ENCODE measurements at places on chromosomes 4 and X.

DNA sequence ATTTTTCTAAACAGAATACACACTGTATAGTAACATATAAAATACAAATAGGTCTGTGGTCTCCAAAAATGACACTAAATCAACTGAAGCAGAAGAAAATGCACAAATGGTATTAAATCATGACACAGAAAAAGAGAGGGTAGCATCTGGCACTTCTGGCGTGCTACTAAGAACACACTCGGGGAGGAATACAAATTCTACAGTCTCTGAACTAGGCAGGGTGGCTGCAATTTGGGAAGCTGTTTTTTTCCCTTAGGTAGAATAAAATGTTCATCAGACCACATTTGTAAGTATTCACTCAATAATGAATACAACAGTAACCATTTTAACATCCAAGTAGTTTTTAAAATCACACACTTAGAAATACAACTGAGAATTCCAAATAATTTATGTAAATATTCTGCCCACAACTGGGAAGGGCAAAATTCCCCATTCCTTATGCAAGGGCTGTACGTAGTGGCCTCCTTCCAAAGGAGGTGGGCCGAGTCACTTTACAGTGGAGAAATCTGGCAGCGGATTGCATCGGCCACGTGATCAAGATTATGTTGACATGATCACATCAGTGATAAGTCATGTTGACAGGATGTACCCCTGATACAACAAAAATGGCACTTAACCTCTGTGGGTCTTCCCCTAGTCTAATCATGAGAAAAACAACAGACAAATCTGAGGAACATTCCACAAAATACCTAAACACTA, 101.1 kb downstream of the TSPAN5 start:
- DNase-seq: peak; percentile 80

DNA sequence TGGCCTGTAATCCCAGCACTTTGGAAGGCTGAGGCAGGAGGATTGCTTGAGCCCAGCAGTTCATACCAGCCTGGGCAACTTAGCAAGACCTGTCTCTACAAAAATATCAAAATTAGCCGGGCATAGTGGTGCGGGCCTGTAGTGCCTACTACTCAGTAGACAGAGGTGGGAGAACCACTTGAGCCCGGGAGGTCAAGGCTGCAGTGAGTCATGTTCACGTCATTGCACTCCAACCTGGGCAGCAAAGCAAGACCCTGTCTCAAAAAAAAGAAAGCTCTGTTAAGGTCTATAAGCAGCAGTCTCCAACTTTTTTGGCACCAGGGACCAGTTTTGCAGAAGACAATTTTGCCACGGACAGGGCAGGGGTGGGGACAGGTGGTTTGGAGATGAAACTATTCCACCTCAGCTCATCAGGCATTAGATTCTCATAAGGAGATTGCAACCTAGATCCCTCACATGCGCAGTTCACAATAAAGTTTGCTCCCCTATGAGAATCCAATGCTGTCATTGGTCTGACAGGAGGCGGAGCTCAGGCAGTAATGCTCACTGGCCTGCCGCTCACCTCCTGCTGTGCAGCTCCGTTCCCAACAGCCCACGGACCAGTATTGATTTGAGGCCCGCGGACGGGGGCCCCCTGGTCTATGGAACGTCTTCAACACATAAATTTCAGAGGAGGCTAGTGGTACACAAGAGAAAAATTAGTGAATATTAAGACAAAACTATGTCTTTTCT, 67.9 kb downstream of the KLHL8 start:
- no peak for DNase-seq

GRCh38 chrX:9171841-9172463, 138.0 kb upstream of the FAM9B start:
- peak; percentile 78 for DNase-seq

DNA sequence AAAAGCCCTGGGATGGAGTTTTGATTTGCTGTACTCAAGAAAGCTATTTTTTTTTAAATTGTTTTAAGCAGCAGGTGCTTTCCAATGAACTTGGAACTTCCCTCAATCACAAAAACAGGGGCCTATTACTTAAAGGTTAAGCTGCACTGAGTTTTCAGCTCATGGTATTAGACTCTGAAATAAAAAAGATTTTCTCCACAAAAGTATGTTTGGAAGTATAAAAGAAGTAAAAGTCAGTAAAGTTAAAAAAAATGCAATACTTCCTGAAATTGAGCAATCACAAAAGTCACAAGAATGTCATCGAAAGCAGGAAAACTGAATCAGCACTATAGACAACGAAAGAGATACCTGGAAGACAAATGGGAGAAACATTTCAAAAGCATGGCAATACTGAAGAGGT, 38.9 kb upstream of the PLAC8 start:
- no peak for DNase-seq

DNA sequence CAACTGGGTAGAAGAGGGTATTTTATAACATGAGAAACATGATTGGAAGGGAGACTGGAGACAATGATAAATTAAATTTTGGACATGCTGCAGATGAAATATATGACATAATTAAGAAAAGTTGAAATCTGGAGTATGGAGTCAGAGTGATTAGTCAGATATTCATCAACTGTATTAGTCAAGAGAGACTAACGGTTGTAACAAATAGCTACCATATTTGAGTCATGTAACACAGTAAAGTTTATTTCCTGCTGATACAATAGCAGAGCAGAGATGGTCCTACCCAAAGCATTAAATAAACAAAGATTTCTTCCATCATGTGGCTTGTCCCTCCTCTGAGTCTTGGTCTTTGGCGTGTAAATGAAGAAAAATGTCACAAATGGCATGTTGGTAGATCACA, 321.3 kb downstream of the GALNTL6 start:
- DNase-seq: peak; percentile 66

- DNase-seq: peak; percentile 85
These were observed 127.1 kb upstream of the SLC4A4 start for GRCh38 chr4:71211748-71212147.

GRCh38 chr4:16082426-16083240, 1.2 kb downstream of the PROM1 start:
- peak; percentile 22 for DNase-seq

DNA sequence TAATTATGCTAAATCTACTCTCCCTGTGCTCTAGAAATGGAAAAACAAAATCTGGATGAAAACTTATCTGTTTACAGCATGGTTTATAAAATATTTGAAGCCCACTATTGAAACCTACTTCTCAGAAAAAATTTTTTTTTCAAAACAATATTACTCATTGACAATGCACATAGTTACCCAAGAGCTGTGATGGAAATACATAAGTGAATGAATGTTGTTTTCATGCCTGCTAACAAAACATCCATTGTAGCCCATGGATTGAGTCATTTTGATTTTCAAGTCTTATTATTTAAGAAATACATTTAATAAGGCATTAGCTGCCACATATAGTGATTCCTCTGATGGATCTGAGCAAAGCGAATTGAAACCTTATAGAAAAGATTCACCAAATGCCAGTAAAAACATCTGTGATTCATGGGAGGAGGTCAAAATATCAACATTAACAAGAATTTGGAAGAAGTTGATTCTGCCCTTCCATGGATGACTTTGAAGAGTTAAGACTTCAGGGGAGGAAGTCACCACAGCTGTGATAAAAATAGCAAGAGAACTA, 144.7 kb upstream of the HHIP start:
- no peak for DNase-seq

GRCh38 chr4:3484057-3484973, 21.2 kb downstream of the DOK7 start:
- DNase-seq: no peak

- peak; percentile 73 for DNase-seq
These were observed 909 bp upstream of the SLAIN2 start for GRCh38 chr4:48340276-48340964.

DNA sequence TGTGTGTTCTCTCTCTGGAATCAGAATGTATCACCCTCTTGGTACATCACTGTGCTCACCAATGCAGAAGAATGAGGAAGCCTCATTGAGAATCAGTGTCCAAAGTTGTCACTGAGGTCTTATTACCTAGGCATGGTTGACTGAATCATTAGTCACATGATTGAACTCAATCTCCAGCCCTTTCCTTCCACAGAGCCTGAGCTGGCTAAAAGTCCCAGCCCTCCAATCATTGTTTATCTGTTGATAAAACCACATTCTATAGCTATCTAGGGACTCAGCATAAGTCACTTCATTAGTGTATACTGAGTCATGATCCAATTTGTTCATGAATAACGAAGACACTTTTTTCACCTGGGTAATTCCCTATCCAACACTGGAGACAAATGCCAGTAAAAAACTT, 396.8 kb downstream of the TRAM1L1 start:
- no peak for DNase-seq

DNA sequence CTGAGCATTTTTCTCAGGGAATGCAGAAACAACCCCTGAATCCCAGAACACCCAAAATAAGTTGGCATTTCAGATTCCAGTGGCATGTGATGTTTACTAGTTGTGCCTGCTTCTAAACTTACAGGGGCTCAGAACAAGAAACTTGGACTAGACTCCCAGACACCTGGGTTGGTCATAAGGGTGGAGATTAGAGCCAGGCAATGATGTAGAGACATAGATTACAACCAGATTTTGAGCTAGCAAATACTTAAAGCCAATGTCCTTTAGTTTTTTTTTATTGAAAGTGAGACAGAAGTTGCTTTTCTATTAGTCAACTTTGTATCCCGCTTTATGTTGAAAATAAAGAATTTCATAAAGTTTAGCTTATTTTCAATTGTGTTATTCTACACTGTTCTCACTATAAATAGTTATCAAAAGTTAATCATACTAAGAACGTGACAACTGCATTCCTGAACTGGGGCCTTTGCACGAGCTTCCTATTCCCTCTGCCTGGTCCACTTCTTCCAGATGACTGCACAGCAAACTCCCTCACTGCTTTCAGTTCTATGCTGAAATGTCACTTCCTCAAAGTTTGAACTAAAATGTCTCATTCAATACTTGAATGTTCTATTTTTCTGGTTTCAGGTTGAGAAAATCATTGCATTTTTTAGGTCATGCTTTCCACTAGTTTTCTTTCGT, 224.7 kb upstream of the PPP1R2C start:
- DNase-seq: no peak

GRCh38 chr4:152149745-152150144, 386.1 kb downstream of the FBXW7 start:
- DNase-seq: no peak

GRCh38 chr4:101787701-101788316, 2.7 kb upstream of the BANK1 start:
- DNase-seq: no peak

GRCh38 chr4:185839770-185840169, 27.8 kb upstream of the SORBS2 start:
- DNase-seq: peak; percentile 28

DNA sequence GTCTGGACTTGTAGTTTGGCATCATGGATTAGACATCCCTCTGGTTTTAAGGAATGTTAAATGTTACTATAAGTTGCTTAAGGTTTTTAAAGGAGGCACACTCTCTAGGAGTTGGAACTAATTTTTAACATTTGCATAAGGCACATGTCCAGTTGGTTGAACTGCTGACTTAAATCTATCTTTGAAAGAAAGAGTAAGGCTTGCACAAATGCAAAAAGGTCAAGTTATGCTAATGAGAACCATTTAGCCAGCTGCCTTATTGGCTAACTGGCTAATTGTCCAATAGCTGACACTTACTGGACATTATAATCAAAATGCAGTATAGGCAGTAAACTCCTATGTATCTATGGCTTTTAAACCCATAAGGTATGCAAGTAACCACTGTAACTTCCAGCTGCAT, 206.1 kb upstream of the TTC29 start:
- DNase-seq: no peak

DNA sequence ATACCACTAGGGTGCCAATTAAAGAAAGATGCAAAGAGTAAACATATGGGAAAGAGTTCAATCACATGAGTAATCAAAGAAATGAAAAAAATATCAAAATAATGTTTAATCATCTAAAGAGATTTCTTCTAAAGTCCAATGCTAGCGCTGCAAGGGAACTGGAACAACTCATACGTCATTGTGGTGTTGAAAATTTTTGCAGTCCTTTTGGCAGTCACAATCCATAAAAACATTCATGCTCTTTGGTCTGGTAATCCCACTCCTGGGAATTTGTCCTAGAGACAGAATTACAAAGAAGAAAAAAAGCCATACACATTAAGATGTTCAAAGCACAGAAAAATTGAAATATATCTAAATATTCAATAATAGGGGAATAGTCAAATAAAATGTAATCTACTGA, 4.6 kb downstream of the P2RY4 start:
- peak; percentile 1 for DNase-seq

- DNase-seq: peak; percentile 63
These were observed 347.1 kb downstream of the GBA3 start for GRCh38 chr4:23039818-23040217.

- DNase-seq: no peak
These were observed 74.1 kb downstream of the FBXO8 start for GRCh38 chr4:174209341-174209740.

- DNase-seq: no peak
These were observed 31.0 kb upstream of the ARAF start for GRCh38 chrX:47530049-47530448.

DNA sequence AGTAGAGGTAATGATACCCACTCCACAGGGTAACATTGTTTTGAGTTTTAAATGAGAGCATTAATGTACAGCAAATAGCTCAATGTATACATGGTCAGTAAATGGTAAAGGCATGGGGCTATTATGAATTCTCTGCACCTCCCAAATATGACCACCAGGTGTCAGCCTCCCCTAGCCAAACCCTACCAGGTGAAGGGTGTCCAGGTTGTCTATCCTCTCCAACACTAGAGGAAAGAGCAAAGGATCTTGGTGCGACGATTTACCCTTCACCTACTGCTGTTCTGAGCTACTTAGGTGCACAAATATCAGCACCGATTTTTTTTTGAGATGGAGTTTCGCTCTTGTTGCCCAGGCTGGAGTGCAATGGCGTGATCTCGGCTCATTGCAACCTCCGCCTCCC, 26.5 kb upstream of the XIAP start:
- DNase-seq: peak; percentile 41

GRCh38 chrX:120137439-120137838, 21.0 kb upstream of the RHOXF2 start:
- DNase-seq: no peak

DNA sequence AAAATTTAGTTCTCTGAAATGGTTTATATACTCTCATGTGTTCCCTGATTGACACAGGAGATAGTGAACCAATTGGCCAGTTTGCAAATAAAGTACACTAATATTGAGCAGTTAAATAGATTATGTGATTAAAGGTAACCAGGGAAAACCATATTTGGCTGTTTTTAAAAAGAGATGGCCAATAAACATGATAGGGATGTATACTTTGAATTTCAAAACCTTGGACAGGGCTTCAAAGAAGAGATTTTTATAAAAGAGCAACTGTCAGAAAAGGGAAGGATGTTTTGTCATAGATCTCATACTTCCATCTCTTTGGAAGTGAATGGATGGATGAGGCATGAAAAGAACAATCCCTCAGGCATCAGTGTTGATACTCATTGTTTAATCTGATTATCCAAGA, 825.3 kb downstream of the STIM2 start:
- DNase-seq: no peak

DNA sequence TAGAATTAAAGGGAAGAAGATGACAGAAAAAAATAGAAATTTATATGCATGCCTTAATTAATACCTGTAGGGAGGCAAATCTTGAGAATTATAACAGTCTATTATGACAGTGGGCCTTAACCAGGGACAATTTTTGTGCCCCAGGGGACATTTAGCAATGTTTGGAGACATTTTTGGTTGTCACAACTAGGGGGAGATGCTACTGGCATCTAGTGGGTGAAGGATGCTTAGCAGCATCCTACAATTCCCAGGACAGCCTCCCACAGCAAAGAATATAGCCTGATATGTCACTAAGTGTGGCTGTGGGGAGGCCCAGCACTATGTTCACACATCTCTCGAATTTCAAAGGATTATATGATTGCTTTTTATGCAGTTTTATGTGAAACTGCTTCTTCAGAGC, 10.5 kb downstream of the GPR82 start:
- peak; percentile 5 for DNase-seq
